ENCODE measurements at places on chromosomes 11 and 22. TPM values are rescaled to one million over a fixed set of nuclear protein-coding genes. Genes with fewer than 3 reads are reported as not detected.

DNA sequence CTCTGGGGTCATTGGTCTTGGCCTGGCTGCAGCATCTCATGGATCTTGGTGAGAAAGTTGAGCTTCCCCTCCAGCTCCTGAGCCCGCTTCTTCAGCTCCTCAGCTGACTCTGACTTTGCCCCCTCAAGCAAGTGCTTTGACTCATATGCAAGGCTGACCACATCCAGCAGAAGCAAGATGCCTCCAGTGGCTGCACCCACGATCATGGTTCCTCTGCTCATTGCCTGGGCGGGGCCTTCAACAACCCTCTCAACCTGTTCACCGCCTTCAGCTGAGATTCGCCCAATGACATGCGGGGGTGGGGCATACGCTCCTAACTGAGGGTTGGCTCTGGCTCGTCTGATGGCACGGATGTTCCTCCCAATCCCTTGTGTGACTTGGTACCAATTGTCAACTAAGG, 11.9 kb downstream of the APOL2 start:
- H3K27me3 ChIP-seq = no peaks in the 10 kb centered on the region
- no peak for DNase-seq
- H3K27ac ChIP-seq = no peak overlapping the region
- no peaks in the 10 kb centered on the region for H3K4me1 ChIP-seq
- no peak overlapping the region for H3K4me3 ChIP-seq

The CD82 gene
- total RNA-seq = 5.0 TPM

The IL17REL gene
- total RNA-seq = 0.04 TPM

- H3K4me3 ChIP-seq = no peak overlapping the region
- H3K27ac ChIP-seq = no peak overlapping the region
- DNase-seq = no peak
- H3K36me3 ChIP-seq = no peaks in the 10 kb centered on the region
- no peaks in the 10 kb centered on the region for H3K27me3 ChIP-seq
- peaks cover 34% of the 10 kb centered on the region for H3K4me1 ChIP-seq
These were observed 13.5 kb downstream of the SREBF2 start for GRCh38 chr22:41846268-41846987.

DNA sequence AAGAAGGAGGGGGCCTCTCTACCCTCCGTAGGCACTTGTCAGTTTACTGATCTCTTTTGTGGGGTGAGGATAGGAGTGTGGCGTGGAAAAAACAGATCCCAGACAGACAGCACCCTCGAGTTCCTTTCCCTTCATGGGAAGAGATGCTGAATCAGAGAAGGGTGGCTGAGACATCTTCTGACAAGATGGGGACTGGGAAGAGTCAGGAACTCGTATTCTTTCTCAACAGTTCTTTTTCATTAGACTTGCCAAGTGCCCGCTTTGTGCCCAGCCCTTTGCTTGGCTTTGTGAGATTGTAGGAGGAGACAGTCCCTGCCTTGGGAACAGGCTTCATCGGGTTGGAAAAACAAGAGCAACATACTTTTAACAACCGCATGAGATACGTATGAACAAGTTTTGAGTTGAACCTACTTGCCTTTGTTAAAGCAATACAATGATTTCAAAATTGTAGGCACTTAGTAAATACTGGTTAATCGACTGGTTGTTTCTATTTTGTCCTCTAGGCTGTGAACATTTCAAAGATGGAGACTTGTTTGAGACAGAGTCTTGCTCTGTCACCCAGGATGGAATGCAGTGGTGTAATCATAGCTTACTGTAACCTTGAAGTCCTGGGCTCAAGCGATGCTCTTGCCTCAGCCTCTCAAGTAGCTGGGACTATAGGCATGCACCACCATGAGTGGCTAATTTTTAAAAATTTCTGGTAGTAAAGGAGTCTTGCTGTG, 1.1 kb downstream of the RRM1 start:
- H3K4me1 ChIP-seq = peaks cover 20% of the 10 kb centered on the region
- H3K27me3 ChIP-seq = no peaks in the 10 kb centered on the region
- H3K4me3 ChIP-seq = peak overlapping the region; percentile 85
- peak overlapping the region; percentile 68 for H3K27ac ChIP-seq
- peak; percentile 34 for DNase-seq

DNA sequence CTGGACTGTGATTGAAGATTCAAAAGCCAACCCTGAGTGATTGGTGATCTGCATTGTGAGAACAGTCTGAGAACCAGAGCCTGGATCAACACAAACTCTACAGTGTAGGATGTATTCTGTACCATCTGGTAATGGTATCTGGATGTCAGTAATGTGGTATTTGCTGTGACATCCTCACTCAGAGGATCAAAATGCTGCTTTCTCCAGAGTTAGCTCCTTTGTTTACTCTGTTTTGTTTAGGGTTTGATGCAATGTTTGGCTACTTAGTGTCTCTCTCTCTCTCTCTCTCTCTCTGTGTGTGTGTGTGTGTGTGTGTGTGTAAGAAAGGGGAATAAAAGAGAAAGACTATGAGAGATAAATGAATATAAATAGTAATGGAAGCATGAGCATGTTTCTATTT, 24.3 kb downstream of the CASP4 start:
- no peaks in the 10 kb centered on the region for H3K4me1 ChIP-seq
- H3K4me3 ChIP-seq = no peak overlapping the region
- no peak overlapping the region for H3K27ac ChIP-seq
- DNase-seq = no peak
- peaks cover 7% of the 10 kb centered on the region for H3K36me3 ChIP-seq

GRCh38 chr11:86034710-86035109, 34.2 kb downstream of the PICALM start:
- H3K27ac ChIP-seq = no peak overlapping the region
- H3K27me3 ChIP-seq = no peaks in the 10 kb centered on the region
- H3K4me1 ChIP-seq = no peaks in the 10 kb centered on the region
